ENCODE measurements at places on chromosomes 11 and 22. TPM values are rescaled to one million over a fixed set of nuclear protein-coding genes. Genes with fewer than 3 reads are reported as not detected.

- no peak for DNase-seq
These were observed 453.5 kb downstream of the OPCML start for GRCh38 chr11:133078591-133079404.

- no peak for DNase-seq
These were observed 96.9 kb downstream of the SBF2 start for GRCh38 chr11:10197091-10197490.

DNA sequence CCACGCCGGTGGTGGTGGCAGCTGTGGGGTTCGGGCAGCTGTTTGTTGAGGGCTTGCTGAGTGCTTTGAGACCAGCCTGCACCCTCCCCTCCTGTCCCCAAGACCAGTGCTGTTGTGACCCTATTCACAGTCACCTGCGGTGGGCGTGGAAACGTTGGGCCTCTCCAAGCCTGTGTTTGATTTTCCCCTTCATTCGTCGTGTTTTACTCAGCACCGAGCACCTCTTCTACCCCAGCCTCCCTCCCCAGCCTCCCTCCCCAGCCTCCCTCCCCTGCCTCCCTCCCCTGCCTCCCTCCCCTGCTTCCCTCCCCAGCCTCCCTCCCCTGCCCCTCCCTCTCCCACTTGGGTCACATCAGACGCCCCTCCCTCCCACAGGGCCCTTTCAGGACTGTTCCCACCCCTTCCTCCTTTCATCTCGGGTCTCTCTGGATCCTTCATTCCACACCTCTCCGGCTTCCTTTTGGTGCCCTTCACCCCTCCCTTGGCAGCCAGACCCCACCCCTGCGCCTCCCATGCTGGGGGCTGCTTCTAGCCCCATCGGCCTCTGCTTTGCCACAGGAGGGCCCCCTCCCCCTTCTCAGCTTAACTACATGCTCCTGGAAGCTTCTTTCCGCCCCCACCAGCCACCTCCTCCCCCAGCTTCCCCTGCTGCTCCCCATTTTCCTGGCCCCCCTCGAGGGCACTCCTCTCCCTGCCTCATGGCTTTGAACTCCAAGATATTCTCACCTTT lies 14.8 kb downstream of the FRMD8 start:
- DNase-seq: no peak

GRCh38 chr11:19286411-19286810 lies 45.7 kb upstream of the E2F8 start:
- no peak for DNase-seq

Gene DPP3
- total RNA-seq: 26.5 TPM

GRCh38 chr11:124608147-124608546 lies 3.1 kb upstream of the PANX3 start:
- no peak for DNase-seq

DNA sequence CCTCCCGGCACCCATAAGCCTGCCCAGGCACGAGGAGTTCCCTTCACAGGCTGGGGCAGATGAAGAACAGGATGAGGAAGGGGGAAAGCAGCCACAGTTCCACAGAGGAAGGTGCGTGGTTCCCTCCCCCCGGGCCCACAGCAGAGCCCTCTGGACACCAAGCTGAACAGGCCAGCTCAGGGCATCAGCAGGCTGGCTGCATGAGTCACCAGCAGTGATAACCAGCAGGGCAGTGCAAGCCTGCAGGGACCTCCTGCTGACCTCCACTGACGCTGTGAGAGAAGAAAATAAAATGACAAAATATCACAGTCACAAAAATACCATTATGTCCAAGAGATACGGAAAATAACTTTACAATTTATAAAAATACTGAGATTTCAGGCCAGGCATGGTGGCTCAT lies 11.5 kb downstream of the RTL6 start:
- no peak for DNase-seq

- no peak for DNase-seq
These were observed at the start of gene APLNR for GRCh38 chr11:57237204-57237681. Gene APLNR, minus strand, starts transcription at chr11:57237250. Its CDS starts 246 bp downstream, at chr11:57237004.

- no peak for DNase-seq
These were observed 36.3 kb downstream of the IGLL5 start for GRCh38 chr22:22923930-22924329.

- DNase-seq: no peak
These were observed 361.5 kb upstream of the PDGFD start for GRCh38 chr11:104525416-104525815.

Gene FOLR2
- 77.3 TPM for total RNA-seq

GRCh38 chr22:32590556-32590955 lies 115.9 kb downstream of the FBXO7 start:
- DNase-seq: no peak
